ENCODE measurements at places on chromosomes 16 and 17. TPM values are rescaled to one million over a fixed set of nuclear protein-coding genes. Genes with fewer than 3 reads are reported as not detected.

The CCDC40 gene
- 2.0 TPM for total RNA-seq

The TMEM101 gene
- total RNA-seq, result 66.2 TPM

The CTRL gene
- 1.0 TPM for total RNA-seq

The KRTAP2-3 gene
- not detected for total RNA-seq

The CES4A gene
- 0.45 TPM for total RNA-seq
